ENCODE measurements at places on chromosomes 3 and 15. TPM values are rescaled to one million over a fixed set of nuclear protein-coding genes. Genes with fewer than 3 reads are reported as not detected.

Gene CPNE9
- total RNA-seq = under 0.01 TPM

Gene TLR9
- under 0.01 TPM for total RNA-seq

Gene LIPH
- under 0.01 TPM for total RNA-seq

Gene SAXO2
- total RNA-seq = 0.50 TPM

Gene FBXO40
- not detected for total RNA-seq

Gene NOX5
- total RNA-seq = not detected

Gene TM2D3
- 16.8 TPM for total RNA-seq

Gene TP63
- not detected for total RNA-seq

Gene CYP1A2
- total RNA-seq = not detected

Gene CACNA2D3
- not detected for total RNA-seq

Data from bronchus fibroblast of lung (primary cell).